Tibial nerve (tissue), 4 donors: ENCODE measurements at places on chromosomes 11 and 22. TPM values are rescaled to one million over a fixed set of nuclear protein-coding genes. Genes with fewer than 3 reads are reported as not detected.

DNA sequence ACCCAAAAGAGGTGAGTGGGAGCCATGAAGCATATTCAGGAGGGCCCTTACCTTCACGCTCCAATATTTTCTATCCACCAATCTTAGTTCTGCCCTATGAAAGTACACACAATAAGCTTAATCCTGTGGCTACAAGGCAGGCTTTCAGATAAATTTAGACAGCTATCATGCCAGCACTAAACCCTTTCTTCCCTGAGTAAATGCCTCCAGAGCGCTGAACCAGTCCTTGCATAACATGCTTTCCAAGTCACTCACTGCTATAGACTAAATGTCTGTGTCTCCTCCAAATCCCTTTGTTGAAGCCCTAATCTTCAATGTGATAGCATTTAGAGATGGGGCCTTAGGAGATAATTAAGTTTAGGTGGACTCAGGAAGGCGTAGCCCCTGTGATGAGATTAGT lies 50.3 kb upstream of the FIBIN start:
- DNase-seq: no peak

- no peak for DNase-seq
Observed at GRCh38 chr11:68031144-68031464, 623 bp downstream of the NDUFS8 start.

The PAAF1 gene
- total RNA-seq: 36.6 TPM

DNA sequence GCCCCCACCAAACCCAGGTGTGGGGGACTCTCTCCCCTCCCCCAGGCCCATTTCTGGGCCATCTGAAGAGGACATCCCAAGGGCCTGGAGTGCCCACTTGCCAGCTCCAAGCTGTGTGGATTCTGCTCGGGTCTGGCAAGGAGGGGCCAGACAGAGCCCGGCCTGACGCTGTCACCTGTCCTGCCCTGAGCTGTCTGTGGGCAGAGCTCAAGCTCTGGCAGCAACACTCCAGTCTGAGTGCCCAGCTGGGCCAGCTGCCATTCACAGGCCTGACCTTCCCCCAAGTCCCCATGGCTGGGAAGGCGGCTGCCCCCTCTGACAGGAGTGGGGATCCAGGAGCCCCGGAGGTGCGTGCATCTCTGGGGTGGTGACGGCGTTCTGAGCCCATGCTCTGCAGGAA lies 6.2 kb upstream of the PIM3 start:
- no peak for DNase-seq

The CCND1 gene
- total RNA-seq: 108 TPM

- DNase-seq: no peak
Observed at GRCh38 chr11:10314199-10315072, 9.6 kb downstream of the ADM start.

- no peak for DNase-seq
Observed at GRCh38 chr11:71139516-71140205, 112.7 kb downstream of the SHANK2 start.

DNA sequence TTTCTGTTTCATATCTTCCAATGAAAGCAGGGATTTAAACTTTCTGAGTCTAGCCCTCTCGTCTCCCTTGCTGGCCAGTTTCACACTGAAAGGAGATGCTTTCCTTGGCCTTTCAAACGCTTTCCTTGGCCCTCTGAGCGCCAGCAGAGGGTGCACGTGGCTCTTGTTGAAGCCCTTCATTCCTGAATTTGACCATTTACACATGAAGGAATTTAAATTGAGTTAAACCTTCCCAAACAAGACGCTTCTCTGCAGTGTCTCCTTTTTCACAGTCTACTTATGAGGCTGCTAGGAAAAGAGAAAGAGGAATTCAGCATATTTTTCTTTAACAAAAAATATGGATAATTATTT lies 21.6 kb downstream of the NNMT start:
- DNase-seq: no peak

- DNase-seq: no peak
Observed at GRCh38 chr22:28670756-28671155, 8.9 kb downstream of the TTC28 start.

The OR5L1 gene
- total RNA-seq: not detected

The HPX gene
- 7.5 TPM for total RNA-seq

The MRGPRX4 gene
- total RNA-seq: not detected
